ENCODE measurements at places on chromosomes 12 and 14.

DNA sequence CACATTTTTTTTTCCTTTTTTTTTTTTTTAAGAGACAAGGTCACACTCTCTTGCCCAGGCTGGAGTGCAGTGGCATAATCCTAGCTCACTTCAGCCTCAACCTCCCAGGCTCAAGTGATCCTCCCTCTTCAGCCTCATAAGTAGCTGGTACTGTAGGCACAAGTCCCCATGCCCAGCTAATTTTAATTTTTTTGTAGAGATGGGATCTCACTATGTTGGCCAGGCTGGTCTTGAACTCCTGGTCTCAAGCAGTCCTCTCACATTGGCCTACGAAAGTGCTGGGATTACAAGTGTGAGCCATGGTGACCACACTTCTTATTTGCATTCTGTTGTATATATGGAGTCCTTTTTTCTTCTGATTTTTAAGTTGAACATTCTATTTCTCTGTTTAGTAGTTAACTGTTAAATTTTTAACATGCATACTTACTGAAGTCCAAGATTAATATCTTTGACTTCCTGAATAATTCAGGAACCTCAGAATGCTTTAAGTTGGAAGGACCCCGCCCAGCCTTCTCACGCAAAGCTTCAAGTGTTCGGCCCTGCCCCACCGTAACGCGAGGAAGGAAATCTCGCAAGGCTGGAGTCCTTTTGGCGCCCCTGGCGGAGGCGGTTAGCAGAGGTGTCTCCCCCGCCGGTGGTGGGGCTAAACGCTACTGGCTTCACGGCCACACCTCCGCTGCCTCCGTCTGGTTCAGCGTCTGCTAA, 21.6 kb downstream of the SPATS2 start:
- DNase-seq = no peak

- no peak for DNase-seq
These were observed 272.6 kb downstream of the CCER1 start for GRCh38 chr12:90682398-90682797.

- DNase-seq = no peak
These were observed 40.6 kb downstream of the HSD17B6 start for GRCh38 chr12:56803750-56804149.

GRCh38 chr12:127149226-127149964, 1117.6 kb upstream of the TMEM132C start:
- no peak for DNase-seq

GRCh38 chr14:26636561-26636960, 38.7 kb upstream of the NOVA1 start:
- DNase-seq = no peak

GRCh38 chr12:2018391-2018790, 14.1 kb upstream of the DCP1B start:
- no peak for DNase-seq

- DNase-seq = no peak
These were observed 35.8 kb downstream of the RASAL1 start for GRCh38 chr12:113099764-113100163.

- DNase-seq = no peak
These were observed 50.3 kb downstream of the CCNK start for GRCh38 chr14:99531251-99532096.

DNA sequence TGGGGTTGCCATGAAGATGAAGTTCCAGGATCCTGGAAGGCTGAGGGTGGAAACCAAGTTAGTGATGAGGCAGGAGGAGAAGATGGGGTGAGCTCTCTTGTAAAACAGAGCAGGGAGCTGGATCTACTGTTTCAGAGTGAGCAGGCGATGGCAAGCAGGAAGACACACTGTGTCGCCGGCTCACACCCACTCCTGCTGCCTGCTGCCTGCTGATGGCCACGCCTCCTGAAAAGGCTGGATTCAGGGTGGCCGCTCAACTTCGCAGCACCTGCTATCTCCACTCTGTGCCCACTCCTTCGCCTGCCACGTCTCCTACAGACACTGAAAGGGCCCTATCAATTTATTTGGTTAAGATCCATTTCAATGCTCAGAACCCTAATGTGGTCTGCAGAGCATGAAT, 96.1 kb downstream of the RBM19 start:
- DNase-seq = no peak

GRCh38 chr14:103879118-103879569, 31.8 kb upstream of the PPP1R13B start:
- DNase-seq = no peak

DNA sequence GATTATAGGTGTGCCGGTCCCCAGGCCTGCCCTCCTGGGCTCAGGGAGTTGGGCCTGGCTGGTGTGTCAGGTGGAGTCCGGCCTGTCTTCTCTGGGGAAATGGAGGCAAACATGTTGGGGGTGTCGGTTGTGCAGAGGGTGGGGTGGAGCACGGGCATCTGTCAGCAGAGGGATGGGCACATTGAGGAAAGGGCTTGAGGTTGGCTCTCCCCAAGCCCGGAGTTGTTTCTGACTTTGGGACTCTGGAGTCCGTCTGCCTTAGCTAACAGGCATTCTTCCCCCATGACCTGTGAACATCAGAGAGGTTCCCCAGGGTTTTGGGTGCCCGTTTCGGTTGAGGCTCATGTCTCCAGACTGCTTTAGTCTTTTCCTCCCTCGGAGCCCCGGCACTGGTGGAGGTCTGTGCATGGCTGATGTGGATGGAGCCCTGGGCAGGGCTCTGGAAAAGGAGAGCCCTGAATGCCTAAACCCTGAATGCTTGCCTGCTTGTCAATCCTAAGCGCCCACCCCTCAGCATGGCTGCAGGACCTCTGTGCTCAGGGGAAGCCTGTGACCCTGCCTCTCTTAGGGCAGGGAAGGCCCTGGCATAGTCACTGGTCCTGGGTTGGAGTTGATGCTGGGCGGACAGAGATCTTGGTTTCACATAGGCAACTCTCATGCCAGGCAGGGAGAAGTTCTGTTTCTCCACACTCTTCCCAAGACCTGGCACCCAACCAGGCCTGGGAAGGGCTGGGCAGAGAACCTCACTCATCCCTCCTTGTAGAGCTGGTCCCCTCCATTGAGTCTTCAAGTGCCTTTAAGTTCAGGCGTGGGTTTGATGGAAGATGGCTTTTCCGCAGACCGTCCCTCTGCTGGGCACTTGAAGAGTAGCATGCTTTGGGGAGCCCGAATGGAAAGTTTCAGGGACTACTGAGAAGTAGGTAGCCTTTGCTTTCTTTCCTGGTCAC, 12.9 kb downstream of the NYNRIN start:
- no peak for DNase-seq

- DNase-seq = no peak
These were observed 26.9 kb downstream of the GLIPR1L1 start for GRCh38 chr12:75361408-75361807.

DNA sequence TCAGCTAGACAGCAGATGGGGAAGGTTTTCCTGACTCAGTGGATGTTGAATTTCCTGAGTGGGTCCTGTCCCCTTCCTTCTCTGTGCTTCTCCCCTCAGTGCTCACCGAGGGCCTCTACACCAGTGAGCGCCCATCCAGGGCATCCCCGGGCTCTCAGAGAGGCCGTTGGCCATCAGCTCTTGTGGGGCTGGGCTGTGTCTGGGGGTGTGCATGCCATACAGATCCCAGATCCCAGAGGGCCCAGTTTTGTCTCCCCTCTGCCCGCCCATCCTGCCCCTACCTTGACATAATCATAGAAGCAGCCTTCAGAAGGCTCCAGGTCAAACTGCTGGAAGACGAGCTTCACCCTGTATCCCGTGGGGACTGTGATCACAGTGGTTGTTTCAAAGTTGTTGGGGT, 1.1 kb downstream of the C1R start:
- DNase-seq = no peak

All from NCI-H1930 (cell line).